Fibroblast of skin of right biceps (primary cell): ENCODE measurements at places on chromosomes 4 and X.
A peak's percentile ranks its signal among the peaks of the same experiment; 100 is the strongest.

- DNase-seq, result peak; percentile 75
Observed at GRCh38 chr4:153750197-153750817, 9.5 kb downstream of the RNF175 start.

DNA sequence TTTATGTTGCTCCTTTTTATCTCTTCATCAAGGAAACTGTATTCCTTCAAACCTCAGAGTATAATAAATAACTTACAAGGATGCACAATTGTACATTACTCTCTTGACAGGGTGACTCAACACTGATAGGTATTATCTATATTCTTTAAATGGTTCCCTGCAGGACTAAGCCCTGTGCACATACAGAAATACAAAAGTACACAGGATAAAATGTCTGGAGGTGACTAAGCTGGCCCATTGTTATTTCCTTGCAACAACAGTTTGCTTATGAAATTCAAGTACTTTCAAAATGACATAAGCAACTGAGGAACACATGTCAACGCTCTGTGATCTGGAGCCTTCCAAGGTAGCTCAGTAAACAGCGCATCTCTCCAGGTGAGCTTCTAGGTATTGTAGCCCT, 83.8 kb upstream of the RPL34 start:
- no peak for DNase-seq

GRCh38 chr4:114312338-114312737, 286.3 kb upstream of the UGT8 start:
- no peak for DNase-seq

- DNase-seq, result peak; percentile 15
Observed at GRCh38 chr4:83961575-83961974, 425.7 kb downstream of the GPAT3 start.

GRCh38 chr4:53697016-53697685, 105.9 kb upstream of the LNX1 start:
- DNase-seq, result no peak
